ENCODE measurements at places on chromosomes 7 and 10. TPM values are rescaled to one million over a fixed set of nuclear protein-coding genes. Genes with fewer than 3 reads are reported as not detected.

CPEB3 gene
- polyA plus RNA-seq, result 2.3 TPM

HGF gene
- 12.3 TPM for polyA plus RNA-seq

NPC1L1 gene
- 0.25 TPM for polyA plus RNA-seq

XRCC2 gene
- 0.33 TPM for polyA plus RNA-seq
